ENCODE measurements at places on chromosomes 6 and 20.

- DNase-seq, result no peak
Measured at GRCh38 chr20:60063048-60063451, 104.8 kb downstream of the CDH26 start.

DNA sequence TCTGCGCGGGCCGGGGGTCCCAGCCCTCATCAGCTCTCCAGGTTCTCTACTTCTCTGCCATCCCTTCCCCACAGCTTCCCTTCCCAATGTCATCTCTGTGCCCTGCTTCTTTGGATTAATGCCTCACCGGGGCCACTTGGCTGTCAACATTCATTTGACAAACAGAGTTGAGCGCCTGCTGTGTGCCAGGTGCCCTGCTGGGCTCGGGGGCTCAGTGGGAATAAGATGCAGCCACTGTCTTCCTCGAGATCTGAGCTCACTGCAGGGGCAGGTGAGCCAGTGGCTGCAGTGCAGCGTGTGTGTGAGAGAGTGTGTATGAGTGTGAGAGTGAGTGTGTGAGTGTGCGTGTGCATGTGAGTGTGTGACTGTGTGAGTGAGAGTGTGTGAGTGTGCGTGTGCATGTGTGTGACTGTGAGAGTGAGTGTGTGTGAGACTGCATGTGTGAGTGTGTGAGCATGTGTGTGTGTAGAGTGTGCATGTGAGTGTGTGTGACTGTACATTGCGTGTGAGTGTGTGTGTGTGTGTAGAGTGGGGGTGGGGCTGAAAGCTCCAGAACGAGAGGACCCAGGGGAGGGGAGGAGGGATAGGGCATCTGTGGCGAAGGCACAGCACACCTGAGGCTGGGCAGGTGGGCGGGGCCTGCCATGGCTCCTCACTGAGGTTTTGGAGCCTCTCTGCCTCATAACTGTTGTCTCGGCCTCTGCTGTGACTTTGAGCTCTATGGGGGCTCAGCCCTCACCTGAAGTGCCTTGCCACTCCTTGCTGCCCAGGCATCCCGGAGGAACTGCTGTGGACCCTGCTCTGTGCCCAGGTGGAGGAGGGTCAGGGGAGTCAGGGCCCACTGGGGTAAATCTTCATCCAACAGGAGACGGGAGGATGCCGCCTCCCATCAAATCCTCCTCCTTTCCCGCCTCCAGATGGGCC lies 36.5 kb upstream of the PHACTR3 start:
- DNase-seq, result no peak

GRCh38 chr20:49699200-49699992 lies 14.3 kb downstream of the B4GALT5 start:
- DNase-seq, result peak; percentile 64

DNA sequence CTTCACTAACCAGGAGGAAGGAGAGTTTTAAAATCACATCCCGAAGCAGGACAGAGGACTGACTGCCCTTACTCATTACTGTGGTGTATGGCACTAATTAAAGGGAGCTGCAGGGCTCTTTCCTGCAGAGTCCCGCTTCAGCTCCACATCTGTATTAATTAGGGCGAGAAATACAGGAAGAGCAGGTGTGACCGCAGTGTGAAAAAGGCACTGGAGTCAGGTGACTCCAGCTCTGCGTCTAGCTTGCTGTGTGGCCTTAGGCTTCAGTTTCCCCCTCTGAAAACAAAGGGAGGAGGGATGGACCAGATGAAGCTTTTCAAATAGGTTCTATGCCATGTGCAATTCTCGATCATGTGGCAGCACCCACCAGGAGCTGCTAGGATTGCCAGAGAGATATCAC lies 34.0 kb downstream of the KIAA1755 start:
- DNase-seq, result no peak

DNA sequence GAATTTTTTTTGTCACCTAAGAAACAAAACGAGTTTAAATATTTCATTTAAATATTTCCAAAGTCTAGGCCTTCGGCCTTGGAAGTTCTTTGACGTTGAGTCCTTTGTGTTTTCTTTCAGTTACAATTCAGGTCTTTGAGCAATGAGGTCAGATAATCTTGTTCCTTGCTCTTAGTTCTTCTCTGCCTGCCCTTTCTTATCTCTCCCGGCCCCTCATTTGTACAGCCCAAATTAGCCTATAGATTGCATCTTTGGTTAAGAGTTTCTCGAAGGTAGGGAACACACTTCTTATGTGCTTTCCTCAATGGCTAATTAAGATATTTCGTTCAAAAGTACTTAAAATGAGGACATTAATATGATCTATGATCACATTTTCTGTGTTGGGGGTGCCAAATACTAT lies 18.5 kb downstream of the RPS12 start:
- DNase-seq, result no peak

DNA sequence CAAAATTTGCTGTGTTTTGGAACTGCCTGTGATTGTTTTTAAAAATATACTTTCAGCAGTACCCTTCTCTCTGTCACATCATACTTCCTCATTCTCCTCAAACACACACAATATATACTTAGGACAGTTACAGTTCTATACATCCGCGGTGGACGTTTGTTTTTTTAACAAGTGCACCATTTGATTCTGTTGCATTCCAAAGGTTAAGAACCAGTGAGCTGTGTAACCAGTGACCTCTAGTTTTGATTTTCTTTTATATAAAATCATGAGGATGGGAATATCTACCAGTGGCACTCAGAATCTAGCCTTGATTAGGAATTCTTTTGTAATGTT lies 152.8 kb downstream of the CARMIL1 start:
- DNase-seq, result no peak

DNA sequence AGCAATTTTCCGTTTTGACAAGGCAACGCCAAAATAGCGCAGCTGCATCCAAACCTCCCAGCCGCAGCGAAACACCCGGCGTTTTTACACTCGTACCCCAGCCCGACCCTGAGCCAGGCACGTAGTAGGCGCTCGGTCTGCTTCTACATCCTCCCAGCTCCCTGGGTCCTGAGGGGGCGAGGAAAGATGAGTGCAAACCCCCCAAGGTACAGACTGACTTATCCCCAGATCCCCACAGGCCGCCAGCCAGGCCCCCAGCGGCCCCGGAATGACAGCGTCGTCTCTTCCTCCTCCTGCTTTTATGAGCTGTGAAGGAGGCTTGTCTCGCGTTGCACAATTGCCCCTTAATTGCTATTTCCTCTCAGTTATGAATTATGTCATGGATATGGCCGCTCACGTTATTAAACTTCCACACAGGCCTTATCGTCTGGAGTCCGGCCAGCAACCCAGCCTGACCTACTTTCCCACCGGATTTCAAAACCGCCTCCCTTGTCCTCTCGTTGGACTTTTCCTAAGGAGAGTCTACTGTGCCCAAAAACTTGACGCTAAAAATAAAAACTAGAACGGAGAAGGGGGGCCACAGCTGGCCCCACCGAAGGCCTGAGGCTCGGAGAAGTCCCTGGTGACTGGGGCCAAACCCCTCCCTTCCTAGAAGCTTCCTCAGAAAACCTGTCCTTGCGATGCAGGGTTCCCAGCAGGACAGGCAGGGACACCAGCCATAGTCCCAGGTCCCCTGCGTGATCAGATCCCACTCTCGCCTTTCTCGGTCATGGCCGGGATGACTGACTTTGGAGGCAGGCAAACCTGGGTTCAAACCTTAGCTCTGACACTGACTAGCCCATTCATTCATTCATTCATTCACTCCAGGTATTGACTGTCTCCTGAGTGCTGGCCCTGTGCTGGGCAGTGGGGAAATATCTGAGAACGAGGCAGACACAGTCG lies 130.9 kb upstream of the PTPN1 start:
- DNase-seq, result no peak

DNA sequence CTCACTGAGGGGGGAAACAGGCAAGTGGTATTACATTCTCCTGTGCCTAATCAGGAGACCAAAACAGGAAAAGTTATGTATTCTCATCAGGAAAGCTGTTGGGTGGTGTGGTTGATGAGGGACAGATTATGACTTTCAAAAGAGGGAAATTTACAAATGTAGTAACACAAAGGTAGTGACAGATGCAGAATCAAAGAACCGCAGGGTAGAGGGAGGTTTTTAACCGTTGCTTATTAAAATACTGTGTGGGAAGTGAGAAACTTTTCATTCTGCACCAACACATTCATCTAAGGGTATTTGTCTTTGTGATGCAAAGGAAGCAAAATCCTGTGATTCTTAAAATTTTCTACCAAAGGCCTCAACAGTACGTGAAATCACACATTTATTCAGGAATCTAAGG lies 288.2 kb upstream of the MAN1A1 start:
- DNase-seq, result no peak

GRCh38 chr6:113595911-113596376 lies 261.2 kb upstream of the MARCKS start:
- no peak for DNase-seq

DNA sequence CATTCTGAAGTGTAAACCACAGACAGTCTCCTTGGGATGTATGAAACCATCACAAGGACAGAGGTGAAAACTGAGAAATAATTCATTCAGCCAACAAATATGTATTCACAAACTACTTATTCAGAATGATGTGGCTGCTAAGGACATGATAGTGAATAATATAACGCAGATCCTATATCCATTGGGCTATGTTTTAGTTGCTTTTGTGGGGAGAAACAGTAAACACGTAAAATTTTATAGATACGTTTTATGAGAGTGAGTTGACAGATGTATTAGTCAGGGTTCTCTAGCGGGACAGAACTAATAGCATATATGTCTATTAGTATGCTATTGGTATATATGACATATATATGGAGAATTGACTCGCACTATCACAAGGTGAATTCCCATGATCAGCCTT lies 402.5 kb downstream of the RFPL4B start:
- no peak for DNase-seq

DNA sequence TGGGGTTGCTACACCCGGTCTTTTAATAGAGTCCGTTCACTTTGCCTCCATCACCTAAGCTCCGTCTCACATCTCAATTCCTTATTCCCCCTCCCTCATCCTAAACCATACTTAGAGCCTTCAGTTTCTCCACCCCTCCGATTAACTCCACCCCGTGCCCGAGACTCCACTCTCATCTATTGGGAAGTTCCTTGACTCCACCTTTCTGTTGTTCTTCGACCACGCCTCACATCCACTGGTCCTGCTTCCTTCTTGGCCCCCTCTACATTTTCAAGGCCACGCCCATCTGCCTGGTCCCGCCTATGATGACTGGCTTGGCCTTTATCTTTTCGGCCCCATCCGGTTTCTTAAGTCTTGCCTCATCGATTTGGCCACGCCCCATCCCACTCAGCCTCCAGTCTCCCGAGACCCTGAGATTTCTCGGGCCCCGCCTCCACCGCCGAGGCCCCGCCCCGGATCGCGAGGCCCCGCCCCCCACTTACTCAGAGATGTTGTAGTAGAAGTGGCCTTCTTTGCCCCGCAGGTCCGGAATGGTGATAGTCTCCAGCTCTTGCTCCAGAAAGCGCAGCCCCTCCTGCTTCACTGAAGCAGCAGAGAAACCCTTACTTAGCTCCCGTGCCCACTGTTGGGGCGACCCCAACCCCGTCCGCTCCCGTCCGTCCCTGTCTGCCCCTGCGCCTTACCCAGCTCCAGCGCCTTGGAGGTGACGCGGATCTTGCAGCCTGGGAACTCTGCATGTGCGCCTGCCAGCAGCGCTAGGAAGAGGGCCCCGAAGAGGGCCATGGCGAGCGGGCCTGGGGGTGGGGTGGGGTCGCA lies 1.1 kb downstream of the PLTP start:
- peak; percentile 100 for DNase-seq
